ENCODE measurements at places on chromosomes 13 and 19. TPM values are rescaled to one million over a fixed set of nuclear protein-coding genes. Genes with fewer than 3 reads are reported as not detected.
A peak's percentile ranks its signal among the peaks of the same experiment; 100 is the strongest.

SPTBN4 gene
- 0.23 TPM for total RNA-seq

DNA sequence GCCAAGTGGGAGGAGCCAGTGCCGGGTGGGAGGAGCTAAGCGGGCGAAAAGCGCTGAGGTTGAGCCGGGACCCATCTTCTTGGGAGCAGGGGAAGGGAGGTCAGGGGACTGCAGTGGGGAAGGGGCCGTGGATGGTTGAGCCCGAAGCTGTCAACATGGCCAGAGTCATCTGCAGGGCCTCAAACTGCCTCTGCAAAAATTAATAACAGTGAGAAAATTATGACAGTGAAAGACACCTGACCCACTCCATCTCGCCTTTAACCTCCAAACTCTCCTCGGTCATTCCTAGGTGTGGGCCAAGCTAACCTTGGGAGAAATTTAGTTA lies 30.1 kb downstream of the ZNF557 start:
- no peak for DNase-seq
- peak overlapping the region; percentile 83 for H3K4me3 ChIP-seq
- peaks cover 2% of the 10 kb centered on the region for H3K27me3 ChIP-seq
- peak overlapping the region; percentile 95 for H3K27ac ChIP-seq
- H3K4me1 ChIP-seq: peaks cover 30% of the 10 kb centered on the region

DNA sequence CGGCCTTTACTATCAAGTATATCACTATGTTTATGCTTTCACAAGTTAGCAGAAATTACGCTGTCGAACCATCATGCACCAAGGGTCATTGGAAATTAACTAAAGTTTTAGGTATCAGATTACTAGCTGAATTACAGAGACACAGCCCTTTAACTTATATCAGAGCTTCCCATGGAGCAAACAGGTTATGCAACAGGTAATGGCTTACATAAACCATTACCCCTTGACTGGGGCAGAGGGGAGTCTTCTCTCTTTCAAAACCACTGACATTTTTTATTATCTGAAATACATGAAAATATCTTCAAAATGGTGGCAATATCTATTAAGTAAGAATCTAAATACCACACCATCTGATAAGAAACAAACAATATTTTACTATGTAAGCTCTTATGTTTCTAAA lies 1692.9 kb upstream of the SLC10A2 start:
- no peaks in the 10 kb centered on the region for H3K4me1 ChIP-seq
- H3K27me3 ChIP-seq: no peaks in the 10 kb centered on the region
- DNase-seq: no peak
- no peaks in the 10 kb centered on the region for H3K36me3 ChIP-seq
- no peak overlapping the region for H3K4me3 ChIP-seq

MUC16 gene
- total RNA-seq: not detected

RETN gene
- not detected for total RNA-seq

RHPN2 gene
- total RNA-seq: 1.4 TPM

SGCG gene
- not detected for total RNA-seq

TMTC4 gene
- 27.1 TPM for total RNA-seq

DNA sequence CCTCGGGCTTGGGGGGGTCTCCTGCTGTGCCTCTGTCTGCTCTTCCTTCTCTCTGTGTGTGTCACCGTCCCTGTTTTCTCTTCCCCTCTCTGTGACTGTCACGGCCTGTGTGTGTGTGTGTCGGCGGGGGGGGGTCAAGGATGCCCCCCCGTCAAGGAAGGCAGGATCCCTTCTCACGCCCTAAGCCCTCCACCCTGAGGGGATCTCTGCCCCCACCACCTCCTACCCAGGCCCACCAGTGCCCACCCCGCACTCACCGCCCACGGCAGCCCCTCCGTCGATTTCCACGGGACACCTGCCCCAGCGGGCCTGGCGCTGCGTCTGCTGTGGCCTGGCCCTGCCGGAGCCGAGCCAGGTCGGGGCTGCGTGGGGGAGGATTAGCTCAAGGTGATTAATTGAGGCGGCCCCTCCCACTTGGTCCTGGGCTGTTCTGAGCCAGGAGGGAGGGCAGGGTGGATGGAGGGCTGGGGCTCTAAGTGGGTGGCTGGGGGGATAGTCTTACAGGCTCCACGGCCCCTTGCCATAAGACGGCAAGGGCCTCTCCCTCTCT lies at the start of gene RAX2:
TSS of gene RAX2 (minus strand) at position 323 of the 550 bp plus-strand sequence. CDS start 486 bp downstream, outside the sequence.
- H3K36me3 ChIP-seq: peaks cover 7% of the 10 kb centered on the region
- peaks cover 8% of the 10 kb centered on the region for H3K4me1 ChIP-seq
- H3K4me3 ChIP-seq: no peak within 1 kb of the TSS
- H3K27me3 ChIP-seq: no peaks in the 10 kb centered on the region

PDE4A gene
- total RNA-seq: 12.7 TPM

DNA sequence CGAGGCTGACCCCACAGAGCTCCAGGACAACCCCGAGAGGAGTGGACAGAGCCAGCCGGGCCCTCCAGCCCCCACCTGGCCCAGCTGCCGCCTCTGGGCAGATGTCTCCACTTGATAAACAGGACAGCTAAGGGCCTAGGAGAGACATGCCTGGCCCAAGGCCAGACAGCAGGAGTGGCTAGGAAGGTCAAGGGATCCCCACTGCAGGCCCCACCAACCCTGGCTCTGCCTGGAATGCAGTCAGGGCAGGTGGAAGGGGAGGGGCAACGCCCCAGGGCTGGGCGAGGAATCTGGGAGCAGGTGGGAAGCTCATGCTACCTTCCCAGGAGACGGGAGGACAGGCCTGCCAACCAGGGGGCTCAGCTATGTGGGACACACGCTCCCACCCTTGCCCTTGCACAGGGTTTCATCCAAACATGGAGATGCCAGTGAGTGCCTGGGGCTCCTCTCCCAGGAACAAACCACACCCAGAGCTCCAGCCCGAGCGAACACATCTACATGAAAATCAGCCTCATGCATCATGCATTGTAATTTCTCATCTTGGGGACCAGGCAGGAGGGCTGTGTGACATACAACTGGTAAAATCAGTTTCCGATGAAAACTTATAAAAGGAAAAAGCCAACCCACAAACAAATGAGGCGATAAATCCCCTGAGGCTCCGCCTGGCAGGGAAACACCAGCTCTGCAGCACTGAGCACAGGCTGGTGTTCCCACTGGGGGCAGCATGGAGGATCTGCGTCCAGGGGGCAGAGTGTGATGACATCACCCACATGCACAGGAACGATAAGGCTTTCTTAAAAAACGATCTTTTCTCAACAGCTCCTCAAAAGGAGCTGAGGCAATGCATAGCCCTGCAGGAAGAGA lies 25.0 kb downstream of the SH3GL1 start:
- H3K36me3 ChIP-seq: peaks cover 12% of the 10 kb centered on the region
- H3K4me1 ChIP-seq: peaks cover 81% of the 10 kb centered on the region
- no peak for DNase-seq
- no peaks in the 10 kb centered on the region for H3K27me3 ChIP-seq

GRCh38 chr19:14021474-14021873 lies 6.5 kb upstream of the RLN3 start:
- no peaks in the 10 kb centered on the region for H3K27me3 ChIP-seq
- H3K36me3 ChIP-seq: no peaks in the 10 kb centered on the region
- peaks cover 17% of the 10 kb centered on the region for H3K4me1 ChIP-seq
- H3K4me3 ChIP-seq: no peak overlapping the region

- no peak for DNase-seq
- no peaks in the 10 kb centered on the region for H3K4me1 ChIP-seq
- no peaks in the 10 kb centered on the region for H3K27me3 ChIP-seq
- H3K36me3 ChIP-seq: no peaks in the 10 kb centered on the region
Measured at GRCh38 chr13:94917824-94918223, 205.5 kb upstream of the SOX21 start.

- H3K27ac ChIP-seq: no peak overlapping the region
- no peaks in the 10 kb centered on the region for H3K36me3 ChIP-seq
- H3K4me1 ChIP-seq: no peaks in the 10 kb centered on the region
Measured at GRCh38 chr19:7734220-7735203, 2.6 kb upstream of the CLEC4G start.

GRCh38 chr13:34842466-34842865 lies 99.6 kb upstream of the NBEA start:
- no peaks in the 10 kb centered on the region for H3K36me3 ChIP-seq
- H3K4me1 ChIP-seq: no peaks in the 10 kb centered on the region
- H3K27ac ChIP-seq: no peak overlapping the region
- no peak for DNase-seq
- no peak overlapping the region for H3K4me3 ChIP-seq

All from activated CD4-positive, alpha-beta T cell treated with anti-CD3 and anti-CD28 coated beads, Interleukin-2, amount 10 ng/mL, durations not matched to agents 7 days and 5 days (primary cell).